ENCODE measurements at places on chromosomes 3 and 15. TPM values are rescaled to one million over a fixed set of nuclear protein-coding genes. Genes with fewer than 3 reads are reported as not detected.

GRCh38 chr15:39021341-39021740 is 456.7 kb upstream of the RASGRP1 start:
- no peak for DNase-seq

DNA sequence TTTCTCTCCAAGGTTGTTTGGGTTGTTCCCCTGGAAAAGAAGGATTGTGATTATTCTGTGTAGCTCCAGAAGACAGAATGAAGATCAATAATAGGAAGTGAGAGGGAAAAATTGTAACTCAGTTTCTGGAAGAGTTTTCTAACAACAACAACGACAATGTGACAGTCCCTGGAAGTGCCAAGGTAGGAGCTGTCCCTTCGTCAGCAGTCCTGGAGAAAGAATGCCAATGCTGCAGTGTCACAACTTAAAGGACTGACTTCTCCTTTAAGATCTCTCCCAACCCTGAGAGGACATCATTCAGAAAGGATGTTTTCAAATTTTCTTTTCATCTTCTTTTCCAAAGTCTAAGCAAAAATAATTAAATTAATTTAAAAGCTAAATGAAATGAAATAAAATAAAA is 136.4 kb upstream of the GAP43 start:
- DNase-seq, result no peak

GRCh38 chr3:99576904-99577559 is 61.4 kb upstream of the COL8A1 start:
- DNase-seq, result no peak

- DNase-seq, result no peak
Observed at GRCh38 chr15:73983211-73983727, 8.8 kb downstream of the STOML1 start.

GRCh38 chr3:191282251-191283185 is 46.7 kb upstream of the CCDC50 start:
- no peak for DNase-seq

DNA sequence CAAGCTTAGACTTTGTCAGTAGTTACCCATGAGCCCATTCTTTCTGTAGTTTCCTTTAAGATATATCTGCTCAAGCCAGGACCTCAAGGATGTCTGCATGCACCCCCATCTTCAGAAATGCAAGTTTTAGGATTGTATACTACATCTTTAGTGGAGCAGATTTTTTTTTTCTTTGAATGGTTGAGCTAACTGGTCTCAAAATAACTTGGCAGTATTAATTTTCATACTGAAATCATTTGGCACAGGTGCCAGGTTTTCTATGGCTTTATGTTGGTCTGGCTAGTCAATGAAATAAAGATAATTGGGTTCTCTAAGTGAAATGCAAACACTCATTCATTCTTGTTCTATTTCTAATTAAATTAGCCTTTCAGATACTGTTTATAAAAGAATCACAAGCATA is 108.9 kb downstream of the ATG7 start:
- DNase-seq, result no peak

- DNase-seq, result no peak
Observed at GRCh38 chr3:189123595-189124387, 48.0 kb upstream of the TPRG1 start.

- DNase-seq, result no peak
Observed at GRCh38 chr3:185549122-185549521, 3.3 kb downstream of the LIPH start.

DNA sequence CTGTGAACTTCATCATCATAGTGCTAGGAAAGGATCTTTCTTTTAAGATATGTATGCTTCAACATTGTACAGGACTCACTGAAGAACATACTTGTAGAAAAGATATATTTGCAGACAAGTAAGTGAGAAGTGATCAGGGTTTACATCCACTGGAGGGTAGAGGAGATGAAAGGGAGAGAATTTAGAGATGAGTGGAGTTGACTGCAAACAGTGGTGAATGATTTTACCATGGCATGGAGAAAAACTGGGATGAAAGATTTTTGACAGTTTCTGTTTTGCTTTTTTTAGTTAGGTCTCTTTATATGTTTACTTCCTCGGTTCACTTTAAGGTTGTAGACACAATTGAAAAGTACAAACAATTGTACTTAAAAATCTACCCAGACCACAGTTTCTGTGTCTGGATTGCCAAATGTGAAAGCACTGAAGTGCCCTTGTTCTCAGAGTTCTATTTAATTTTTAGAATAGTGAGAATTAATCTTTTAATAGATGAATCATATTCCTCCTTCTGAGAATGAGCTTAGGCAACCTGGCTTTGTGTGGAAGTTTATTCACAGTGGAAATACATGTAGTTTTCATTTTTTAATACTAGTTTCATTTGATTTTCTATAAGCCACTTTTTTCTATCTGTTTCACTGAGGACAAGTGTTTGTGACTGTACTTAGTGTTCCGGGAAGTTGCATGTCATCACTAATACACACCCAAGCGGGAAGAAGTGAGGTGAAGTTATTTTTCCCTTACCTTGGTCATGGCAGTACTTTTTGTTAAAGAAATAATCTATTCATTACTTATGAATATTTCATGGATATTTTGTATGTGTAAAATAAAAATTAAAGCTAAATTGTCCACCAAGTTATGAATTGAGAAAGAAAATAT is 1.8 kb upstream of the GPR171 start:
- DNase-seq, result no peak

- no peak for DNase-seq
Observed at GRCh38 chr3:64028754-64029153, 5.5 kb upstream of the PSMD6 start.

Gene COMMD4
- total RNA-seq, result 87.8 TPM

Gene IGSF10
- total RNA-seq, result not detected

Gene PATL2
- total RNA-seq, result 16.5 TPM

Gene KIF7
- 0.95 TPM for total RNA-seq

Gene RCN2
- 27.6 TPM for total RNA-seq
